Substantia nigra (tissue), 51 donors: ENCODE measurements at places on chromosomes 11 and 22.

DNA sequence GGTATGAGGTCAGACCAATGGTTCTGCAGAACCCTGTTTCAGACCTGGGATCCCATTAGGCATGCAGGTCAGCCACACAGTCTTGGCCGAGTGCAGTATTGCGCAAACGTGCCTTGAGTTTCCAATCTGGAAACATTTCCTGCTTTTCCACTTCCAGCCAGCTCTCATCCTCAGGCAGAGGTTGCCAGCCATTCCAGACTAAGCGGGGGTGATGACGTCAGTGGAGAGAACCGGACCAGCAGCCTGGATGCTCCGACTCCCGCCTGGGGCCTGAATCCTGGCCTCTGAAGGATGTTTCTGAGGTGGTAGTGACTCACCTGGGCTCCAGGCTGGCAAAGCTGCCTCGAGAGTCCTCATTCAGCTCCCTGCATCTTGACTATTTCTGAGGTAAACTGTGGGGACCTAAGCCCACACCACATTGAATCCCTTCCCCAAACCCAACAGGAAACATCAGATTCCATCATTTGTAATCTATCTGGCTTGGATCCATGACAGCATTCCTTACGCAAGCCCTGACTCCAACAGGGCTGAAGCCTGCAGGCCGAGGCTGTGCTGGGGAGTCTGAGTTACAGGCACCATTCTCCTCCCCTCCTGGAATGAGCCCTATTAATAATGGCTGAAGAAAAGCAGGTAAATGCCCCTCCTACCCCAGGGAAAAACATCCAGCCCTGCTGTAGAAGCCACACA lies 83.0 kb downstream of the ABTB2 start:
- peak; percentile 35 for DNase-seq

DNA sequence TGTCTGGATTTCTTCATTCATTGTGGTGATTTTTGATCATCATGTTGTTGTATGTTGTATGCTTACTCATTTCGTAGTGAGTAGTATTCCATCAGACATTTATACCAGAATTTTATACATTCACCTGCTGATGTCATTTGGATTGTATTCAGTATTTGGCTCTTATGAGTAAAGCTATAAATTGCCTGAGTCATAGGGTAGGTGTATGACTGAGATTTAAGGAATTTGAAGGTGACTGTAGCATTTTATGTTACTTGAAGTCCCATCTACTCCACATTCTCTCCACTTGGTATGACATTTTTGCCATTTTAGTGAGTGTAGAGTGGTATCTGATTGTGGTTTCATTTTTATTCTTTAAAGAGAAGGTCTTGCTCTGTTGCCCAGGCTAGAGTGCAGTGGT lies 548.2 kb downstream of the TBC1D22A start:
- no peak for DNase-seq

DNA sequence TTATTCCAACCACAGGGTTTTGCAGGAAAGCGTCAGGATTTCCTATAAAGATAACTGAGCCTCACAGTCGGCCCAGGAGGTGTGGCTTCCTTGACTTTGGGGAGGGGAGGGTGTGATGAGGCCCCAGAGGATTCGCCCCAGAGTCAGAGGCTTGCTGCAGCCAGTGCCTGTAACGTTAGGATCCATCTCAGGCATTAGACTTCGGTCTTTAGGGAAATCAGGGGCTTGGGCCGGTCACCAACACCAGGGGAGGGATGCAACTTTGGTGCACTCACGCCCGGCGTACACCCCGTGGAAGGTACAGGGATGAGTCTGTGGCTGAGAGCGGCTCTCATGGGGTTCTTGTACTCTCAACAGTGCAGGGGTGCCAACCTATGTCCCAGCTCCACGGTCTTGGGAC lies 5.7 kb upstream of the ANO1 start:
- no peak for DNase-seq

DNA sequence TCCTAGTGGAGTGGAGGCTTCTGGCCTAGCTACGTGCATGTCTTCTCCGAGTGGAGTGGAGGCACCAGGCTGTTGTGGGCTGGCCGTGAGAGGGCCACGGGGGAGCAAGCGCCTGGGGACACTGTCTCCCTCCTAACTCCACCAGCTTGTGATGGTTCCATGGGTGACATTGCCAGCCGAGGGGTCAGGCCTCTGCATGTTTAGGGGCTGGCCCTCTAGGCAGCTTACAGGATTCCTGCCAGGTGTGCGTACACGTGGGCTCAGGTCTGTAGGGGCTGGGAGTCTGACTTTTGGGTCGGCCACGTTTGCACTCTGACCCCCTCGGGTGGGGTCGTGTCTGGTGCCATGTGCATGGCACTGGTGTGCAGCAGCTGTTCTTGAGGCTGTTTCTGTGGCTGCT lies 31.6 kb downstream of the TBC1D22A start:
- no peak for DNase-seq

DNA sequence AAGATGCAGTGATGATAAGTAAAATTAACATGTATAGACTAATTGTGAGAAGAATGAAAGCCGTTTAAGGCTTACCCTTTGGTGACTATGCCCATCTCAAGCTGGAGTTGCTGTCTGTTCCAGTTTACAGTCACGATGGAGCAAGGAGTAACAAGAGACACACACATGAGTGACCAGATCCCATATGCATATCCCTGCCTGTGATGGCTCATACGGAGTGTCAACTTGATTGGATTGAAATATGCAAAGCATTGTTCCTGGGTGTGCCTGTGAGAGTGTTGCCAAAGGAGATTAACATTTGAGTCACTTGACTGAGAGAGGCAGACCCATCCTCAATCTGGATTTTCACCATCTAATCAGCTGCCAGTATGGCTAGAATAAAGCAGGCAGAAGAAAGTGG lies 786.8 kb downstream of the FAM181B start:
- DNase-seq: no peak
